Stimulated activated naive CD4-positive, alpha-beta T cell (primary cell): ENCODE measurements at places on chromosomes 2 and 18.

GRCh38 chr2:121237980-121238665 lies 46.9 kb downstream of the TFCP2L1 start:
- DNase-seq, result no peak

DNA sequence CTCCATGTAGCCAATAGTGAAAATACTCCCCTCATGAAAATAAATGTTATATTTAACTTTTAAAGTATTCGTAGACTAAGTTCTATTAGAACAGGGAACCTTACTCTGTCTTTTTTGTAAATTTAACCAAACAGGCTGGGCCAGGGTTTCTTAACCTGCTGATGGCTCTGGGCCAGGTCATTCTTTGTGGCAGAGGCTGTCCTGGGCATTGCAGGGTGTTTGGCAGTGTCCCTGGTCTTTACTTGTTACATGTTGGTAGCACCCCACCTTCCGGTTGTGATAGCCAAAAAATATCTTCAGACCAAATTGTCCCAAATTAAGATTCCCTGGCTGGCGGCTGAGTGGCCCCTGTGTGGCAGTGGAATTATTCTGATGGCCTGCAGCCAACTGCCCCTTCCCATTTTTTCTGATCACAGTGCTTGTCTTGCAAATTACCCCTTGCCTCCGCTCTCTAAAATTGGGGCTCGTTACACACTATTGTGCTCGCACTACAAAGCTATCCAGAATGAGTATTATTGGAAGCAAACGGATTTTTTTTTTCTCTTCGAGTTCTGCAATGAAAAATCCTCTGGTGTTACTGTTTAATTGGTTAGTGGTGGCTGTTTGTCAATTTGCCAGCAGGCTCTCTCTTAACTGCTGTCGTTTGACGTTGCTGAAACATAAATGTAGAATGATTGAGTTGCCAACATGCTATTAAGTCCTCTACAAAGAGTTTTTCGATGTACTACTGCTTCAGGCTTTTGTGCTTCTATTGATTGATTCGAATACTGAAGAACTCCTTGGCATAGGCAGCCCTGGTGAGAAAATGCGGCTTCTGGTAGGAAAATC lies 216.9 kb downstream of the SH3RF3 start:
- no peak for DNase-seq

DNA sequence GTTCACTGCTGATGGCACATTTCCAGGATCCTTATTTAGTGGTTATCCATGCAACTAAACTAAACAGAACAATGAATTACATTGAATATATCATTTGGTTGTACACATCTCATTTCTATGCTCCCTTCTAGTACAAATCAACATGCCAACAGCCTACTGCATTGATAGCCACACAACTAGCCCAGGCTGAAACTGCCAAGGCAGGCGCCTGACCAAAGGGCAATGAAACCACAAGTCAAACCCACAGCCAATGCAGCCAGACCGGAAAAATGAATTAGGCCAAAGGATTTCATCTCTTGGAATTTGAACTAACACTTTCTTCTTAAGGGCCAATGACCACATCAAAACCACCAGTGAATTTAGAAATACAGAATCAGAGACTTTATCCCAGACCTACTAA lies 196.4 kb downstream of the NOL4 start:
- DNase-seq, result no peak

GRCh38 chr2:97994476-97994875 lies 1.3 kb downstream of the TMEM131 start:
- no peak for DNase-seq

GRCh38 chr2:219252084-219252483 lies 959 bp upstream of the TUBA4B start:
- no peak for DNase-seq
